ENCODE measurements at places on chromosomes 1 and 21. TPM values are rescaled to one million over a fixed set of nuclear protein-coding genes. Genes with fewer than 3 reads are reported as not detected.

- H3K4me3 ChIP-seq: no peak overlapping the region
- H3K4me1 ChIP-seq: peaks cover 33% of the 10 kb centered on the region
- no peak overlapping the region for H3K27ac ChIP-seq
- no peak for DNase-seq
- H3K36me3 ChIP-seq: no peaks in the 10 kb centered on the region
These were observed 26.2 kb upstream of the SNX27 start for GRCh38 chr1:151585622-151586021.

DNA sequence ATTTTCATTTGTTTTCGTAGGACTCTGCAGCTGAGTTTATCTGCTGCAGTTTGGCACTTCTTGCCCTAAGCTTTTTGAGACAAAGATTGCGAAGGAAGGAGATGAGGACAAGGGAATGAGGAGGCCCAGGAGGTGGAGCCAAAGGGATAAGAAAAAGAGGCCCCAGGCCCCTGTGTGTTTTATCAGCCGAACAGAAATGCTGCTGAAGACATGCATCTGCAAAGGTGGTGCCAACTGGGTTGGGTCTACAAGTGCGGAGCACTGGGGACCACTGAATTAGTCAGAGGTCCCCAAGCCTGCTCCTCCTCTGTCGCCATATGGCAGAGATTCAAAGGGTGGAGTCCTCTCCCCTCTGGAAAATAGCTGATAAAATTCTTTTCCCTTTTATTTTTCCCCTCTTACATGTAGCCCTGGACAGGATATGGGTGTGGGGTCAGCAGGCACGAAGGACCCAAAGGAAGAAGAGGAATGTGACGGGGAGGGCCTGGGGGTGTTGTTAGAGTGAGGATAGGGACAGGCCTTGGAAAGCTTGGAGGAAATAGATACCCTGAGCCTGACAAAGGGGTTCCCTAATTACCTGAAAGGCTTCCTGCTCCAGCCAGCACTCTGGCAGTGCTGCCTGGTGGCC, 2.7 kb downstream of the CD34 start:
- H3K27me3 ChIP-seq: no peaks in the 10 kb centered on the region
- no peaks in the 10 kb centered on the region for H3K36me3 ChIP-seq
- no peak for DNase-seq
- H3K4me1 ChIP-seq: peaks cover 23% of the 10 kb centered on the region

DNA sequence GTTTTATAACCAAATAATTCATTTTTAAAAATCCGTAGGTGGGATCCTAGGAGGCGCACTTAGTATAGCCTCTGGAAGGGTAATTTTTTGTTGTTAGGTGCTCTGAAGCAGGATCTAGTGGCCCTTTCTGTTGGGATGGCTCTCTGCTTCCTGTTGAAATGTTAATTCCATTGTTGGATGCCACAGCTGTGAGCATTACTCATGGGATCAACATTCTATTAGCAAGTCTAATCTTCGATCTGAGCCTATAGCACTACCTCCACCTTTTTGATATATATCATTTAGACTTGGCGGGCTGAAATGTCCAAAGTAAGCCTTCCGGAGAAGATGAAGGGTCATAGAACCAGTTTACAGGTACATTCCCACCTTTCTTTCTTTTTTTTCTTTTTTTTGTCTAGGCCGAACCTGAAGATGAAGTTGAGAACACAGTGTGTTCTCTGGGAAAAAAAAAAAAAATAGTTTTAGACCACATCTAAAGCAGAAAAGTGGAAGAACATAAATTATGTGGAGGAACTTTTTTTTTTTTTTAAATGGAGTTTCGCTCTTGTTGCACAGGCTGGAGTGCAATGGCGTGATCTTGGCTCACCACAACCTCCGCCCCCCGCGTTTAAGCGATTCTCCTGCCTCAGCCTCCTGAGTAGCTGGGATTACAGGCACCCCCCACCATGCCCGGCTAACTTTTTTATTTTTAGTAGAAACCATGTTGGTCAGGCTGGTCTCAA, 1.4 kb downstream of the CXADR start:
- H3K4me3 ChIP-seq: peak overlapping the region; percentile 86
- H3K27ac ChIP-seq: no peak overlapping the region
- no peaks in the 10 kb centered on the region for H3K27me3 ChIP-seq
- H3K36me3 ChIP-seq: no peaks in the 10 kb centered on the region
- peaks cover 19% of the 10 kb centered on the region for H3K4me1 ChIP-seq

DNA sequence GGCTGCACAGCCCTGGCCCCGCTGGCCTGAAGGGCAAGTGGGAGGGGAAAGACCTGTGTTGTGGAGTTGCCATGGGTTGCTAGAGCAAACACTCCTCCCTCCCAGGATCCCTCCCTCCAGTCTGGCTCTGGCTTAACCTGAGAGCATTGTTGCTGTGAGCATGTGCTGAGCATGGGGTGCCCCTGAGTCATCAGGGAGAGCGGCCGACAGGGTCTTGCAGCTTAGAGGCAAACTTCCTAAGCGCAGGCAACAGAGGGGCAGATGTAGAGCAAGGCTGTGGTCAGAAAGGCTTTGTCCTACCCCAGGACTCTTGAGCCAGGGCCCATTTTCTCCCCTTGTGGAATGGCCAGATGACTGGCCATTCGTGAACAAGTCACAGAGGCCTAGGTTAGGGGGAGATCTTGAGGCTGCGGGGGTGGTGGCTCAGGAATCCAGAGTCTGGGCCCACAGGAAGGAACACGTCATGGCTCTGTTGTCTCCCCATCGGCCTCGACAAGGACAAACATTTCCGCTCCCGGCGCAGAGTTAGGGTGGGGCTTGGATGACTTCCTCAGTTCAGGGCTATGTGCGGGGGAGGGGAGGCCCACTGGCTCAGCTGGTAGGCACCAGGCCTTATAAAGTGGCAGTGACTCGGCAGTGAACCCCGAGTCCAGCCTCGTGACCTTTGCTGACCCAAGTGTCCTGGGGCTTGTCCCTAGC, 362 bp upstream of the DYNLT4 start:
- peaks cover 34% of the 10 kb centered on the region for H3K36me3 ChIP-seq
- H3K4me1 ChIP-seq: peaks cover 87% of the 10 kb centered on the region
- DNase-seq: peak; percentile 100

- H3K4me1 ChIP-seq: no peaks in the 10 kb centered on the region
- no peak for DNase-seq
- no peak overlapping the region for H3K4me3 ChIP-seq
- H3K27me3 ChIP-seq: no peaks in the 10 kb centered on the region
- H3K27ac ChIP-seq: no peak overlapping the region
- H3K36me3 ChIP-seq: no peaks in the 10 kb centered on the region
These were observed 110.1 kb downstream of the HMGB4 start for GRCh38 chr1:33973799-33974545.

- DNase-seq: no peak
- no peaks in the 10 kb centered on the region for H3K4me1 ChIP-seq
- H3K27ac ChIP-seq: no peak overlapping the region
- no peaks in the 10 kb centered on the region for H3K36me3 ChIP-seq
- H3K27me3 ChIP-seq: no peaks in the 10 kb centered on the region
These were observed 154.1 kb downstream of the ZBTB18 start for GRCh38 chr1:244205171-244205570.

- H3K36me3 ChIP-seq: no peaks in the 10 kb centered on the region
- DNase-seq: no peak
- no peak overlapping the region for H3K27ac ChIP-seq
- H3K4me3 ChIP-seq: no peak overlapping the region
- peaks cover 5% of the 10 kb centered on the region for H3K4me1 ChIP-seq
These were observed 72.9 kb downstream of the SIK1 start for GRCh38 chr21:43354026-43354420.

GRCh38 chr1:174712541-174712940, 264.8 kb downstream of the GPR52 start:
- DNase-seq: no peak
- H3K4me3 ChIP-seq: no peak overlapping the region
- no peaks in the 10 kb centered on the region for H3K4me1 ChIP-seq
- no peaks in the 10 kb centered on the region for H3K27me3 ChIP-seq
- no peaks in the 10 kb centered on the region for H3K36me3 ChIP-seq
- no peak overlapping the region for H3K27ac ChIP-seq

GRCh38 chr1:193726722-193727121, 540.3 kb upstream of the B3GALT2 start:
- no peaks in the 10 kb centered on the region for H3K27me3 ChIP-seq
- no peak for DNase-seq
- no peaks in the 10 kb centered on the region for H3K36me3 ChIP-seq

The INAVA gene
- total RNA-seq: 42.2 TPM

- no peak for DNase-seq
- H3K27me3 ChIP-seq: no peaks in the 10 kb centered on the region
- H3K36me3 ChIP-seq: no peaks in the 10 kb centered on the region
- H3K4me3 ChIP-seq: no peak overlapping the region
These were observed 2135.4 kb downstream of the MRPL39 start for GRCh38 chr21:23471877-23472276.

- DNase-seq: no peak
- H3K27ac ChIP-seq: no peak overlapping the region
- no peaks in the 10 kb centered on the region for H3K27me3 ChIP-seq
These were observed 121.8 kb upstream of the ERG start for GRCh38 chr21:38619992-38620479.

The MYOM3 gene
- 0.25 TPM for total RNA-seq

DNA sequence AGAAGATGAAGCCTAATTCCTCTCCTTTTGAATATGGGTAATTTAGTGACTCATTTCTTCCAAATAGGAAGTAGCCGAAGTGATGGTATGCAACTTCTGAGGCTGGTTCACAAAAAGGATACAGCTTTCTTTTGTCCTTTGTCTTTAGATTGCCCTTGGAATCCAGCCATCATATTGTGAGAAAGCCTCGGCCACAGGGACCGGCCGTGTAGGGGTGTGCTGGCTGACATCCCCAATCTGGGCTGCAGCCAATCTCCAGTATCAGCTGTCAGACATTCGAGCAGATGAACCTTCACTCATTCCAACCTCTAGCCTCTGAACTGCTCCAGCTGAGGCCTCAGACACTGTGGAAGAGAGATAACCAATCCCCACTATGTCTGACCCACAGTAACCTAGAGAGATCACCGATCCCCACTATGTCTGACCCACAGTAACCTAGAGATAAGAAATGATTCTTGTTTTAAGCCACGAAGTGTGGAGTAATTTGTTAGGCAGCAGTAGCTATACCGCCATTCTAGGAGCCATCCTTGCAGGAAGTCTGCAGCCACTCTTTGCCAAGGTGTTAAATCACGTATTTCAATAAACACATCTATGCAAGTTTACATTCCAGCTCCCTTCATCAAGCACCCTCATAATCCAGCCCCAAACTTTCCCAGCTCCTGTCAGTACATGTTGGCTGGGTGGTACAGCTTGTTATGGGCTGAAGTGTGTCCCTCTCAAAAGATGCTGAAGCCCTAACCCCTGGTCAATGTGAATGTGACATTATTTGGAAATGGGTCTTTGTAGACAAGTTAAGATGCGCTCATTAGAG, 2.9 kb upstream of the DIP2A start:
- H3K4me1 ChIP-seq: peaks cover 52% of the 10 kb centered on the region
- H3K27ac ChIP-seq: no peak overlapping the region
- H3K4me3 ChIP-seq: no peak overlapping the region

The CCNL2 gene
- 319 TPM for total RNA-seq

DNA sequence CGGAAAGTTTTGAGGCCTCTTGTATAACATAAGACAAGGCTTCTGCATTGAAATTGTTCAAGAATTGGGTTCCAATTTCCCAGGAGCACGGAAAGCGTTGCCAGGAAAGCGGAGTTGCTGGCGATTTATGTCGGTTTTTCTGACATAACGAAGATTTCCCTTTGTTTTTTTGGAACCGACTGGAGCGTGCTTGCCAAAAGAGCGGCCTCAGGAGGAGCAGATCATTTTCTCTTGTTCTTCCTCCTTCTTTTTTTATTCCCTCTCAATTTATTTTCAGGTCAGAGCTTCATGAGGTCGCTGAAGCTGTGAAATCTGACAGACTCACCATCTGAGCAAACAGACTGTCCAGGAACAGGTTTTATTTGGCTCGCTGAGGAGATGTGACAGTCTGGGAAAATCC, 275.5 kb downstream of the CAMTA1 start:
- no peak overlapping the region for H3K27ac ChIP-seq
- H3K36me3 ChIP-seq: no peaks in the 10 kb centered on the region
- no peak overlapping the region for H3K4me3 ChIP-seq
- no peaks in the 10 kb centered on the region for H3K27me3 ChIP-seq
- H3K4me1 ChIP-seq: no peaks in the 10 kb centered on the region

- no peak overlapping the region for H3K27ac ChIP-seq
- H3K4me3 ChIP-seq: no peak overlapping the region
- no peaks in the 10 kb centered on the region for H3K36me3 ChIP-seq
- DNase-seq: no peak
- H3K27me3 ChIP-seq: no peaks in the 10 kb centered on the region
These were observed 25.7 kb downstream of the LAMB3 start for GRCh38 chr1:209626346-209627026.

DNA sequence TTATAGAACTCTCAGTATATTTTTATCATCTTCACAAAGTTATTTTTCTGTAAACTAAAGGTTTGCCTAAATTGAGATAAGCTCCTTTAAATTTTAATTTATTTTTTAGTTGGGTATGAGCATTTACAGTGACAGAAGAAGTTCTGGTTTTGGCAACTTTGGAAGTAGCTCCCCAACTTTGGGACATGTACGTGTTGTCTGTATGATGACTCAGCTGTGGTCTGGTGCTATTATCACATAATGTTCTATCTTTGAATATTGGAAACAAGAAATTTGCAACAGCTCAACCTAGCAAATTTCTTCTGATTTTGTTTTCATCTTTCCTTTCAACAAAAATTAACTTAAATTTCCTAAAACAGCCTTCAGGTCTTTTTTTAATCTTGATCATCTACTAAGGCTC, 46.6 kb upstream of the C1orf105 start:
- H3K4me3 ChIP-seq: no peak overlapping the region
- no peak overlapping the region for H3K27ac ChIP-seq
- DNase-seq: no peak
- H3K36me3 ChIP-seq: no peaks in the 10 kb centered on the region
- no peaks in the 10 kb centered on the region for H3K4me1 ChIP-seq

GRCh38 chr21:17476006-17476405, 36.8 kb upstream of the CXADR start:
- no peak overlapping the region for H3K4me3 ChIP-seq
- no peaks in the 10 kb centered on the region for H3K27me3 ChIP-seq
- no peak for DNase-seq

The GMEB1 gene
- 11.0 TPM for total RNA-seq

All from vagina (tissue), 2 donors.